ENCODE measurements at places on chromosomes 5 and 9.
A peak's percentile ranks its signal among the peaks of the same experiment; 100 is the strongest.

GRCh38 chr9:33778700-33779351 lies 16.5 kb upstream of the PRSS3 start:
- no peak for DNase-seq

DNA sequence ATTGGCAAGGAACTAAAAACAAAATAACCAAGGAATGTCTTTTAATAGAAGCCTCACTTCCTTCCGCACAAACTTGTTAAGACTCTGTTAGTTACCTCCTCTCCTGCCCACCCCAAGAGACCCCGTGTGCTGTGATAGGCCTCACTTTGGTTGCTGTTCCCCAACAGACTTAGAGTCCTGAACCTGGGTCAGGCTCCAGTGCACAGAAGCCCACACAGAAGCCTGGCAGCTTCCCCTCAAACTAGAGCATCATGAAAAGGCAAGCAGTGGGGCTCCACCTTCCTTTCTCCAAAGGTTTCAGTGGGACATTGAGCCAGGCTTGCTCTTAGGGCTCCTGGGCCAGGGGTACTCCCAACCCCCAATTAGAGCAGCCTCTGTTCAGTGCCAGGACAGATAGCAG lies 230.5 kb downstream of the ESM1 start:
- no peak for DNase-seq

- DNase-seq, result no peak
These were observed 38.9 kb upstream of the SLIT3 start for GRCh38 chr5:169339869-169340268.

DNA sequence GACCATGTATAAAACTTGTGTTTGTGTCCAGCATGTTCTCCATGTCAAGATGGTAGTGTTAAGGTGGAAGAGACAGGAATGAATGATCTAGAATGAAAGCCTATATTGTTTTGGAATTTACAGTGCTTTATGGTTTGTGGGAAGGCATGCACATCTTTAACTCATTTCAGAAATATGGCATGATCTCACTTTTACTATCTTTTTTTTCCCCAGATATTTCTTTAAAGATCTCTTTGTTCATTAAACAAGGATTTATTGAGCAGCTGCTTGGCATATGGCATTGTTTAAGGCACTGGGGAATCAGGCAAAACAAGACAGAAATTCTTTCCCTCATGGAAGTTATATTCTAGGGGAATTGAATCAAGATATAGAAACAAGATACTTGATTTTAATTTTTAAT lies 51.7 kb downstream of the SLC12A2 start:
- DNase-seq, result no peak

- DNase-seq, result no peak
These were observed 21.2 kb upstream of the PIK3R1 start for GRCh38 chr5:68194386-68194785.

DNA sequence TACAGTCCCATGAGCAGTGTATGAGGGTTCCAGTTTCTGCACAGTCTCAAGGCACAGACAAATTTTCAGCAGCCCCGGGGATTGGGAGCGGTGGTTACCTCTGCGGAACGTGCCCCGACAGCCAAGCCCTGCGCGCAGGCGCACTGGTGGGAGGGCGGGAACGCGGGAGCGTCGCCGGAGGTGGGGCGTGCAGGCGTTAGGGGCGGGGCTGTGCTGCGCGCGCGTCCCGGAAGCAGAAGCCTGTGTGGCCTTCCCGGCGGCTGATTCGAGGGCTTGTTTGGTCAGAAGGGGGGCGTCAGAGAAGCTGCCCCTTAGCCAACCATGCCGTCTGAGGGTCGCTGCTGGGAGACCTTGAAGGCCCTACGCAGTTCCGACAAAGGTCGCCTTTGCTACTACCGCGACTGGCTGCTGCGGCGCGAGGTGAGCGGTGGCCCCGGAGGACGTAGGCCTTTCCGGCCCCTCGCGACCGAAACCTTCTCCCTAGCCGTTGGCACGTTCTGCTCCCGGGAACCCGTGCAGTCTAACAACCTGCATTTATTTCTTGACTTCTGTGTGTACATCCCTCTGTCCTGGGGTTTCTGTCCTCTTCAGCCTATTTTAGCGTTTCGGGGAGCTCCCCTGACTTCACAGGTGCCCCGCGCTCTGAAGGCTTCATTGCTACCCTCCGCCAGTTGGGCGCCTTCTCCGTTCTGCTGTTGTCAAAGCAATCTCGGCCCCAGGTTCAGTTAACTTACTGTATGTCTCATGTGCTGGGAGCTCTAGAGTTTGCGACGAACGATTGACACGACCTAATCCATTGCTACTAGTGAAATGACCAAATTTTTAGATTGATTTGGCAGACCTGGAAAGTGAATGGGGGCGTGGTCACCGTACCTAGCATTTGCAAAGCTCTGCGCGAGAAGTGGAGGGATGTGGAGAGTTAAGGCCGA lies at the start of gene GLE1:
Gene GLE1, plus strand, starts transcription at position 235 of the 929 bp plus-strand sequence. Its CDS starts 87 bp downstream, at position 322.
- peak; percentile 35 for DNase-seq

DNA sequence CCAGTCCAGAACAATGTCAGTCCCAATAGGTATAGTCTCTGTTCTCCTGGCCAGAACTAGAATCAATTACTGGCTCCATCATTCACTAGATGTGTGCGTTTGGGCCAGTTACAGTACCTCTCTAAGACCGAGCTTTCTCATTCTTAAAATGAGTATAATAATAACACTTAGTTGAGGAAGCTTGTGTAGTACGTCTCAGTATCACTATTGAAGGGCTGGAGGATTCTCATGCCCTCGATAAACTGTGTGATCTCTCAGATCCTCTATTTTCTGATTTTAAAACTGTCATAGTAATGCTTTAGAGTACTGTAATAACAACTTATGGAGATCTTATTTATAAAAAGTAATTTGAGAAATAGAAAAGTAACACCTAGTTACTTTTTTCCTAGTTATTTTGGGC lies 50.7 kb downstream of the CDKN2A start:
- DNase-seq, result no peak

DNA sequence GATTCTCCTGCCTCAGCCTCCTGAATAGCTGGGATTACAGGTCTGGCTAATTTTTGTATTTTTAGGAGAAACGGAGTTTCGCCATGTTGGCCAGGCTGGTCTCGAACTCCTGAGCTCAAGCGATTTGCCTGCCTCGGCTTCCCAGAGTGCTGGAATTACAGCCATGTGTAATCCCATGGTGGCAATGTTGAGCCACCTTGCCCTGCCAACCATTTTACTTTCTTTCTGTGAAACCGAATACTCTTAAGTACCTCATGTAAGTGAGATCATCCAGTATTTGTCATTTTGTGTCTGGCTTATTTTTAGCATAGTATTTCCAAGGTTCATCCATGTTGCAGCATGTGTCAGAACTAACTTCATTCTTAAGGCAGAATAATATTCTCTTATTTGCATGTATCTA lies 8.2 kb downstream of the PRRC2B start:
- DNase-seq, result no peak

GRCh38 chr9:127209220-127209619 lies 55.4 kb upstream of the GARNL3 start:
- DNase-seq, result no peak

- DNase-seq, result no peak
These were observed 9.6 kb downstream of the LHX6 start for GRCh38 chr9:122218935-122219855.

DNA sequence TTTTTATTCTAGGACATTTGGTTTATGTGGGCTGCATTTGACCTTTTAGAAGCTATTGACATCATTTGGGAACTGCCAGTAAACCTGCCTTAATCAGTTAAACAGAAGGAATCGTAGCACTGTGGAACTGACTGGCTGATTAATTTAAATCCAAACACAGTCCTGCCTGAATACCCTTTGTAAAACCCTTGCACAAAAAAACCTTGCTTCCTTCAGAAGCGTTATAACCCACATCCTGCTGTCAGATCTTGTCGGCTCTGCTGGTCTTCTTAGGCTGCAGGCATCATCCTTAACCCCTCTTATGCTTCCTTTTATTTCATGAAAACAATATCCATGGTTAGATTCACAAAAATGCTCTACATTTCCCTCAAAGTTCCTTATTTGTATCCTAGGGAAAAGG lies 46.3 kb downstream of the PAM start:
- DNase-seq, result no peak

Measured in GOT3 (cell line).